NCI-H2029 (cell line): ENCODE measurements at places on chromosomes 2 and 18.

DNA sequence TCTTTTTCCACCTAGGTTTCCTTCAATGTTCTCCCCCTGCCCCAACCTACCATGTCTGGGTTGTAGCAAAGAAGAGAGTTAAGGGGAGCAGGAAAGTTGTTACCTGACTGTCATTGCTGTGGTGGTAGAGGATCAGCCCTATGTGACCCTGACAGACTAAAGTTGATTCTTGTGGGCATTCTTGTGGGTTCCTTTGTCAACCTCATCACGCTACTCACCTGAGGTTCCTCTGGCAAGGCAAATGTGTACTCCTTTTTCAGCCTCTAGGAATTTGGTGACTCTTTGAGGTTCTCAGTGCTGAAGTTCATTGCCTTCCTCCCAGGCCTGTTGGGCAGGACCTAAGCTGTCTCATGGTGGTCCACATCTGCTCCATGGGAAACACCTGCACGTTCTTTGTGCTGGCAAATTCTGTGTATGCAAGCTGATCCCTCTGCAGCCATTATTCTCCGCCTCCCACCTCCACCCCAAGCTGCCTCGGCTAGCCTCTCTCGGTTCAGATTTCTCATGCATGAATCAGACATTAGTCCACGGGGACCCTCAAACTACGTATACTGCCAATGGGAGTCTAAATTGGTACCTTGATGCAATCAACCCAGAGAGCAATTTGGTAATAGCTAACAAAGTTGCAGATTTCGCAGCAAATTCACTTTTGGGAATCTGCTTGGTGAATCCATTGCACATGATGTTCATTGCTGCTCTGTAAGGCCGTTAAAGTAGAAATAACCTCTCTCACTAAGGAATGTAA lies 1.5 kb upstream of the GMCL1 start:
- no peak for DNase-seq

- no peak for DNase-seq
Observed at GRCh38 chr18:71630696-71631095, 913.4 kb downstream of the CBLN2 start.

DNA sequence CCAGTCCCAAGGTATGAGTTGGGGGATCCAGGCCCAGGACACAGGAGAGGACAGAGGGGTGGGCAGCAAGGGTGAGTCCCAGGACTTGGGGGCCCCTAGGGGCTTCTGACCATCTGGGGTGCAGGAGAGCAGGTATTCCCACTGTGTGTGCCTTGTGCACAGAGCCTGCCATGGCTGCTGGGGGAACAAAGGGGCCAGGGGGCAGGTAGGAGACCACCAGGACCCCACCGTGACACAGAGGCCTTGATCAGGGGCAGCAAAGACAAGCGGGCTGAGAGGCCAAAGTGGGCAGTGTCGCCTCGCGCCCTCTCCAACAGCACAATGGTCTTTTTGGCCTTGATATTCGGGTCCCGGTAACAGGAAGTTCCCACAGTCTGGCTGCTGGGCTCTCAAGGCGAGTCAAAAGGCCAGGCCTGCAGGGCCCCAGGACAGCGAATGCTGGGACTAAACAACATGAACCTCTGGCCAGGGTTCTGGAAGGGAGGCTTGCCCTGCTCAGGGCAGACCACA lies 12.3 kb upstream of the GPR17 start:
- no peak for DNase-seq

DNA sequence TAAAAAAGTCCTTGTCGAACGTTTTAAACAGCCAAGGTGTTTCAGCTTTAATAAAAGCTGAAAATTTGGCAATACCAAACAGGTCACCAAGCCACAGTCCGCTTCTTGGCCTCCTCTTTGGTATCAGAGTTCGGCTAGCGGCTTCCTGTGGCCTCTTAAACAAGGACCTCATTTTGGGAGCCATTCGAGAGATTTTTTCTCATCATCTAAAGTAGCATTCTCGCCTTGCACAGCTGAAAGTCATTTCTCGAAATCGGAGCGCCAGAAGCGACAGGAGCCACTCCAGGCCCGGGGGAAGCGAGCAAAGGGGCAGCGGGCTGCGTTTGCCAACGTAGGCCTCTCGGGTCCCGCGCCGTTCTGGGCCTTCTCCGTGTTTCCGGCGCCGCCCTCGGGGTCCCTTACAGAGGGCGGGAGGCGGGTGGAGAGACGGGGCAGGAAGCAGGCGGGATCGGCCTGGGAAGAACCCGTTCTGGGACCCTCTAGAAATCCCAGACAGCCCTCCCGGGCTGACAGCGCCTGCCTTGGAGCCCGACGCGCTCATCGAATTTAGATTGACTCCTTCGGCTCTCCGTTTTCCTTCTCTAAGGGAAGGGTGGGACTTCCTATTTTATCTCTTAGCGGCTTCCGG lies 522 bp upstream of the ZNF407 start:
- DNase-seq: no peak

- no peak for DNase-seq
Observed at GRCh38 chr18:26290385-26290784, 64.1 kb downstream of the TAF4B start.

- DNase-seq: no peak
Observed at GRCh38 chr18:48605408-48605845, 66.6 kb downstream of the CTIF start.

DNA sequence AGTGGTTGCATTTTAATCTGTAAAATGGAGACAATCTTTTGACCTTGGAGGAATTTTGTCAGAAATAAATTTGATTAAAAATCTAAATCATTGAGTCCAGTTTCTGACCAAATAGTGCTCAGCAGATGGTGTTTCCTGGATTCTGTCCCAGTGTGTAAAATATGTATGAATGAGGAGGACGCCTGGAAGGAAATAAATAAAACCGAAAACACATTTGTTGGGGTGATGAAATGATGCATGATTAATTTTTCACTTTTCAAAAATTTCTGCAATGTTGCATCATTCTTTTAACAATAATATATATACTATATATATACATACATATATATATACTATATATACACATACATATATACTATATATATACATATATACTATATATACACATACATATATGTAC lies 261.1 kb upstream of the TRIB2 start:
- DNase-seq: no peak

DNA sequence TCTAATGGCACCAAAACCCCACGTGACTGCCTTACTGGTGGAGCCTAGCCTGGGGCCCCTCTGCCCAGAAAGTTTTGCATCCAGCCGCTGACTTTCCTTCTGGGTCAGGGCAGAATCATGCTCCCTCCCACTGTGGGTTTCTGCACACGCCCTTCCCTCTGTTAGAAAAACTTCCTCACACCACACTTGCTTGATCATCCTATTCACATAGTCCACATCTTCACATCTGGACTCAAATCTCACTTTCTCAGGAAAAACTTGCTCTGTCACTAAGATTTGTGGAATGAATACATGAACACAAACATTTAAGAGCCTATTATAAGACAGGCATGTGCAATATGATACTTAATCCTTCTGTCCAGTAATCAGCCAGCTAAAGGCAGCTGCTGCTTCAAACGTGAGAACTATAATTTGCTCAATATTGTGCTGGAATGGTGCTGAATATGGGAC lies 274.7 kb downstream of the RND3 start:
- DNase-seq: no peak

DNA sequence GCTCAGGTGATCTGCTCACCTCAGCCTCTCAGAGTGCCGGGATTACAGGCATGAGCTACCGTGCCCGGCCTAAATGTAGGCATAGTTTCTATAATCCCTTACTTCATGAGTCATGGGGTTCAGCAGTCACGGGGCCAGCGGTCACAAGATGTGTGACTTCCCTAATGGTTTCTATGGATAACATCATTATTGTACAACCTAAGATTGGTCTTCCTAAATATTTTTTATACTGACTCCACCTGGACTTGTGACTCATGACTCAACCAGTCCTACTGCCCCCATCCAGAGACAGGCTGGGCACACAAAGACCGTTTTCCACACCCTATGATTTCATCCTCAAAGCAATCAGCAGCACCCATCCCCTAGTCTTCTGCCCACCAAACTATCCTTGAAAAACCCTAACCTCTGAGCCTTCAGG lies 15.9 kb downstream of the FAM210A start:
- DNase-seq: no peak

DNA sequence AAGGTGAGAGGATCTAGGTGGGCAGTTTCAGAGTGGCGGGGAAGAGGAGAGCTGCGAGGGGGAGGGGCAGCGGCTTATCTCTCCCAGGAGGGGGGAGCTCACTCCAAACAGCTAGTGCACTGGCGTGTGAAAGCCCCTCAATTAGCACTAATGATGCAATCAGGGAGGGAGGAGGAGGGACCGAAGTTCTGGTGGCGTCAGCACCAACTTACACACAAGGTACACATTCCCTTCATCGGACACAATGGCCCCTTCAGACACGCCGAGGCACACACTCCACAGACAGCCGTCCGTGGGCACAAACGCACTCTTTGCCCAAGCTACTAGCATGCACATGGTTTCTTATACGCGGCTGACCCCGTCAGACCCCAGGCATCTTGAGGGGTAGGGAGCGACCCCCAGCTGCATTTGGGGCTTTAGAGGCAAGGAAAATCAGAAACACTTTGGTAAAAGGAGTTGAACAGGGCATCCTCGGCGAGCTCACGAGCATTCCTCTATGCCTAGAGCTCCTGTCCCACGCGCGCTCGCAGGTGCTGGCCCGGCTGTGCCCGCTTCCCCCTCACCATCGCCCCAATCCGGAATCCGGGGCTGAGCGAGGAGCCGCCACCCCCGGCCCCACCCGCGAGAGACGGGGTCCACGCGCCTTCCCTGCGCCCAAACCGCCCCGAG lies 868 bp upstream of the PKDCC start:
- DNase-seq: no peak

DNA sequence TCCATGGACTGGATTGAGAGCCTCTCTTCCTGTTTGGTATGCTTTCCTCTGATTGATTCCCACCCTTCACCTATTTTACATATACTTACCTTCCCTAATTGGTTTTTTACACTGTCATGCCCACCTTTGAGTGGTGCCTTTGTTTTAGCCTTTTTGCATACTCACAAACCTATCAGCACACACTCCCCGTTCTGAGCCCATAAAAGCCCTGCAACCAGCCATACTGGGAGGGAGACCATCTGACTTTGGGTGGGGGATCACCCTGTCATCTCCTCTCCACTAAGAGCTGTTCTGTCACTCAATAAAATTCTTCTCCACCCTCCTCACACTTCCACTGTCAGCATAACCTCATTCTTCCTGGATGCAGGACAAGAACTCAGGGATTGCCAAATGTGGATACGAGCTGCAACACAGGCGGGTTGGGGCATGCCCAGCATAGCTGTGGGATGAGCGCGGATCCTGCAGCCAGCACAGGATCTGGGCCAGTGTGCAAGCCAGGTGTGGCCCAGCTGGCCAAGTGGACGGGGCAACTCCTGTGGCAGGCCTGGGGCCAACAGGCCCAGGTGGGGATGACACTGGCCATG lies 9.4 kb upstream of the MOB1A start:
- DNase-seq: no peak

GRCh38 chr2:168433527-168433926 lies 22.5 kb upstream of the CERS6 start:
- no peak for DNase-seq

DNA sequence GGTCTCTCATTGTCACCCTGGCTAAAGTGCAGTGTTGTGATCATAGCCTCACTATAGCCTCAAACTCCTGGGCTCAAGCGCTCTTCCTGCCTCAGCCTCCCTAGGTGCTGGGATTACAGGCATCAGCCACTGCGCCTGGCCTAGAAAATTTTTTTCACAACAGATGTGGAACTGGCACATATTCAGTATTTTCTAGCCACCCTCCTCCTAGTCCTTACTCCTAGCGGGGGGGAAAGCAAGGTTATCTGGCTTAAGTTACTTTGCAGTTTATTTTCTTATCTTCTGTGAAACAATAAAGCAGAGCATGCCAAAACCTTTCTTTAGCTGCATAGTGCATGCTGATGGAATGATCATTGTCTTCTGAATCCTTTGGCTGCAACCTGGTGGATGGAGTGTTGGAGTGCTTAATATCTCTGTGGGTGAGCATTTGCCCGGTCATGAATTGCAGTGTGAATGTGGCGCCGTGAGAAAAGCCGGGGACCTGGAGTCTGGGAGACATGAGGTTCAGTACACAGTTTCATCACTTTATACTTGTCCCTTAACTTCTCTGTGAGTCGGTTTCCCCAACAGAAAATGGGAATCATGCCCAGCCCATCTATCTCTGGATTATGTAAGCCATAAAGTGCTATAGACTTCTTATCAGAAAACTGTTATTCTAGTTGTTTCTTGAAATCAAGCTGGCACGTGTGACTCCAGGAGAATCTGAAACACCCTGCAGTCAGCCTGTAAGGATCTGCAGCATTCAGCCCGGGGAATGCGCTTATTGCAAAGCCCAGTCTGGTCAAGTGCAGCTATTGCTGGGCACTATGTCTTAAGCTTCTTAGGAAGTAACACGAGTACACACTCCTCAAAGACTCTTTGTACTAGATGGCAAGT lies 38.2 kb upstream of the MAP3K20 start:
- no peak for DNase-seq

GRCh38 chr2:22281033-22281432 lies 1103.9 kb upstream of the KLHL29 start:
- DNase-seq: no peak

- DNase-seq: no peak
Observed at GRCh38 chr2:14189929-14190328, 442.6 kb upstream of the LRATD1 start.

DNA sequence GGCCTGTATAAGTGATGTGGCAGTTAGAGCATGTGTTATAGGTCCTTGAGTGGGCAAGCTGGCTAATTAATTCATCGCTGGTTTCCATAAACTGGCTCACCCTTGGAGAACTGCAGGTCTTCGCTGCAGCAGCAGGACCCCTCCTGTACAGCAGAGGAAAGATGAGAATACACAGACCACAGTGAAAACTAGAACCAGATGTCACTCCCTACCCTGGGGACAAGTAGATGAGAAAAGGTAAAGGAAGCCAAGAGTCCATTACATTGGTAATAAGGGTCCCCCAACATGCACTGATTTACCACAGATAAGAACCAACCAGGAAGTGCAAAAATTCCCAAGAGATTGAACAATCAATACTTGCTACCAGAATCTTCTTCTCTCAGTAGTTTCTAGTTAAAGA lies 415.6 kb upstream of the LYPD1 start:
- DNase-seq: no peak

DNA sequence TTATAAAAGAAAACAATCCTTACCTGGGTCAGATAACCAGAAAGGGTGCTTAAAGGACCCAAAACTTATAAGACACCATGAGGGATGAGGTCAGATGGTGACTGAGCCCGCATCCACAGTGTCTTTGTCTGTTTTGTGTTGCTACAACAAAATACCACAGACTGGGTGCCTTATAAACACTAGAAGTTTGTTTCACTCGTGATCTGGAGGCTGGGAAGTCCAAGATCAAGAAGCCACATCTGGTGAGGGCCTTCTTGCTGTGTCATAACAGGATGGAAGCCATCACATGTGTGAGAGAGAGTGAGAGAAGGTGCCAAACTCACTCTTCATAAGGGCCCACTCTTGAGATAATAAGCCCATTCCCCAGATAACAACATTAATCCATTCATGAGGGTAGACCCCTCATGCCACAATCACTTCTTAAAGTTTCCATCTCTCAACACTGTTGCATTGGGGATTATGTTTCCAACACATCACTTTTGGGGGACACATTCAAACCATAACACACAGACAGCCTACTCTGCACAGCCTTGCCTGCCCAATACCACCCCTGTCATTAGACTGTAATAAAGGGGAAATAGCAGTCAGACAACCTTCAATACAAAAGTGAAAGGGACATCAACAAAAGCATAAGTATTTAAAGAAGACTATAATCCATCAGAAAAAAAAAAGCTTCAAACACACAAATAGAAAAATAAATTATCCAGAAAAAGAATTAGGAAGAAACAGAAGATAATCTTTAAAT lies 249.8 kb downstream of the ANAPC1 start:
- DNase-seq: no peak

GRCh38 chr2:144256996-144257707 lies 262.8 kb downstream of the ZEB2 start:
- DNase-seq: no peak

GRCh38 chr2:69026026-69026425 lies 13.0 kb downstream of the ANTXR1 start:
- peak; percentile 14 for DNase-seq
